Chondrocyte (in vitro differentiated cells): ENCODE measurements at places on chromosomes 2 and 18. TPM values are rescaled to one million over a fixed set of nuclear protein-coding genes. Genes with fewer than 3 reads are reported as not detected.
A peak's percentile ranks its signal among the peaks of the same experiment; 100 is the strongest.

GRCh38 chr2:98389251-98389605, 43.0 kb downstream of the CNGA3 start:
- no peak for DNase-seq

- no peak for DNase-seq
Measured at GRCh38 chr18:24333084-24333483, 64.5 kb downstream of the OSBPL1A start.

DNA sequence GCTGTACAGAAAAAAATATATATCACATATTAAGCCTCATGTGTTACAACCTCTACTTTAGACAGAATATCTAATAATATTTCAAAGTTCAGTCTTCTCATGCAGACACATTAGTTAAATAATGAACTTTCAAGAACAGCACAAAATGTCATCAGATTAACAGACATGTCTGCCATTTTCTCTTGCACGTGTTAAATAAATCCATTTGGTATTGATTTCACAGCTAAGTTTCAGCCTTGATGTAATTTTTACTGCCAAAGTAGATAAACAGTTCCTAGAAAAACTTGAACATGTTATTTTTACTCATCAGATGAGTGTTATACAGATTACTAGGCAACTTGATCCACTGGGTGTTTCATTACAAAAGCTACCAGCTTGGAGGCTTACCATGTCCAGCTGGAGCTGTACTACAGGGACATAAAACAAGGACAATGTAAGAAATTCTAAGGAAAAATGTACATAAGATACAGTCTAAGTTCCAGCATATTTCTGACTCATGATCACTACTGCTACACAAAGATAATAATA, 290.7 kb upstream of the DDX18 start:
- no peak for DNase-seq

GRCh38 chr2:170340693-170341068, 162.7 kb downstream of the MYO3B start:
- DNase-seq = no peak

GRCh38 chr2:134462275-134462674, 208.4 kb downstream of the MGAT5 start:
- no peak for DNase-seq

DNA sequence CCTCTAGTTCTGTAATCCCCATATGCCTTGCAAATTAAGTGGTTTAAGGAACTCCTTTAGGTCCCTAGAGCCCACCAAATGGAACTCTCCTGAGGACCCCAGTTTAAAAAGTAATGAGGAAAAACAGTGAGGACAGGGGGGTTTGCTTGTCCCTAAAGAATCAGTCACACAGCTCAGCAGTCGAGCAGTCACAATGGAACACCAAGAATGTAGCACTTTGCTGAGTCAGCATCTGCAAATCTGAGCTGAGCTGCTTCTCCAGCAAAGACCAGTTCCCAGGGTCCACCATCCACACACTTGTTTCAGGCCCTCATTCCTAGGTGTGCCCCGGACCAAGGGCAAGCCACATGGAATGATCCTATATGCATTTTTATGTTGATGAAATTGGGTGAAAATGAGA, 46.2 kb upstream of the NEDD4L start:
- DNase-seq = no peak

DNA sequence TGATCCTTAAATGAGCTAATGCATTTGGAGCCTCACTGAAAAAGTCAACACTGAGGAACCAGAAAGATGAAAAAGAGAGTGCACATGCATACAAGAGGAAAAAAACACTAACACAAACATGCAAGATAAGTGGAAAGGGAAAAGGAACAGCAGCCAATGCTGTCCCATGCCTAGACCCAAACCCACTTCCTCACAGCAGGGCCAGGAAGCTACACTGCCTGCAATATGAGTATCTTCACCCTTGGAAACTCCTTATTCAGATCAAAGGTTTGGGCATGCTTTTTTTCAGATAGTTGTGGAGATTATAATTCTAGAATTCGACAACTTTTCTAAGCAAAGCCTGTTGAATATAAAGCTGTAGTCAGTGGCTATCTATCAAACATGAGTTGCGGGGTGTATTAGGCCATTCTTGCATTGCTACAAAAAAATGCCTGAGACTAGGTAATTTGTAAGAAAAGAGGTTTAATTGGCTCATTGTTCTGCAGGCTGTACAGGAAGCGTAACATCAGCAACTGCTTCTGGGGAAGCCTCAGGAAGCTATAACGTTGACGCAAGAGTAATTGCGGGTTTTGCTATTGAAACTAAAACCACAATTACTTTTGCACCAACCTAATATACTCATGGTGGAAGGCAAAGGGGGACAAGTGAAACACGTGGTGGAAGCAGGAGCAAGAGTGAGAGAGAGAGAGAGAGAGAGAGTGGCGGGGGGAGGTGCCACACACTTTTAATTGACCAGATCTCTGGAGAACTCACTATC, 138.2 kb downstream of the MBD2 start:
- DNase-seq = no peak

GRCh38 chr2:46041434-46041833, 255.8 kb upstream of the EPAS1 start:
- no peak for DNase-seq

DNA sequence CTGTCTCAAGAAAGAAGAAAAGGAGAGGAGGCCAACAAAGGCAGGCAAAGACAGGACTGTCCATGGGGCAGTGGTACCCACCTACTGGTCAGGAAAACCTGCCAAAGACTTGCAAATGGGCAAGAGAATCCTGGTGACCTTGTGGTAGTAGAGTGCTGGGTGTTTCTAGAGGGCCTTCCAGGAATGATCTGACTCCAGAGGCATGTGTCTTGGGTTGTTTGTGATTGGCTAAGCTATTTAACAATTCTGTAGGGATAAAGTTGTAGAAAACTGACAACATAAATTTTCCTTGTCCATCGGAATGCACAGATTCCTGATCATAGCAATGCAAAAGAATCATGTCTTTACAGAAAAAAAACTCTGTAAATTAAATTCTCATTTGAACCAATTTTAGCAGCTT, 68.5 kb upstream of the ZNF532 start:
- no peak for DNase-seq

GRCh38 chr2:119772128-119772527, 12.4 kb downstream of the PTPN4 start:
- no peak for DNase-seq

DNA sequence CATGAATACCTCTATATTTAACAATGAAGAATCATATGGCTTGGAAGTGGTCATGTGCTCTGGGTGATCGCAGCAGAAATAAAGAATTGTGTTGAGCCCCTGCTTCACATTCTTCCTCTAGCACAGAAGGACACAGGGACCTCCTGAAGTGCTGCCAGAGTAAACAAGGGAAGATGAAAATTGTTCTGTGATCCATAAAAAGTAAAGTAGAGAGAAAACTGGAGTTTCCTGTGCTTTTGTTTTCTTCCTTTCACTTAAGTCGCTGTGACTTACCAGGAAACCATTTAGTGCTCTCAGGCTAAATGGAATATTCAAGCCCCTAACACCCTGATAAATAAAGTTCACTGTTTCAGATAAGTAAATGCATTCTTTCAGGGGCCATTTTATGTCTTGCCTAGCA, 1173.6 kb upstream of the CHAC2 start:
- no peak for DNase-seq

- no peak for DNase-seq
Measured at GRCh38 chr2:173571021-173571821, 216.5 kb downstream of the CDCA7 start.

DNA sequence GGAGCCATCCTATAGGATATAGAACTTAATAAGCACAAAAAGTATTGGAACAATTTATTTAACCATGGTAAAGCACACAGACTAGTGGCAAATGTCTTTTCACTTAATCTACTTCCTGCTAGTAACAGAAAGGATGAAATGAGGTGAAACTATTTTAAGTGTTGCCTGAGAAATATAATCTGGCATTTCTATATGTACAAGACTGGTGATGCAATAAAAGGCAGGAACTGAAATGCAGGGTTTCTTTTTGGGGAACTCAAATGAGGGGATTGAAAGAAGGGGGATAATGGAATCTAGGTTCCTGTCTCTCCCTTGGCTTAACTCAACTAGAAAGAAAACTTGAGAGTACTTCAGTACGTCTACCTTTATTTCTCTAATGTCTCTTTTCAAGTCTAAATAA, 122.3 kb downstream of the MEMO1 start:
- no peak for DNase-seq

DNA sequence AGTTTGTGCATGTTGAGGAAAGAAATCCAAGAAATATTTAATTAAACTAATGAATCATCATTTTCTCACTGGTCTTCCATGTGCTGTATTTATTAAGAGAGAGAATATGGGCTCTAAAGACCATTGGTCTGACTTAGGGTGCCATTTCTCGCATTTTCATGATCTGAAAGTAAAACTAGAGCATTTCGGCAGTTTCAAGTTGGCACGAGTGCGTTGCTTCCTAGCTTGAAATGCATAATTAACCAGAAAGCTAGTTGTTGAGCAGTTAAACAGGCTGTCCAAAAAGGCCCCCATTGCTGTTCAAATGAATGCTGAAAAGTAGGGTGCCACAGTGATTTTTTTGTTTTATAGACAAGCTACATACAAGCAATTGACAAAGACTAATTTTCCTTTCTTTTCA, 47.4 kb downstream of the SLC8A1 start:
- no peak for DNase-seq

- no peak for DNase-seq
Measured at GRCh38 chr2:106197878-106198277, 3.8 kb upstream of the UXS1 start.

DNA sequence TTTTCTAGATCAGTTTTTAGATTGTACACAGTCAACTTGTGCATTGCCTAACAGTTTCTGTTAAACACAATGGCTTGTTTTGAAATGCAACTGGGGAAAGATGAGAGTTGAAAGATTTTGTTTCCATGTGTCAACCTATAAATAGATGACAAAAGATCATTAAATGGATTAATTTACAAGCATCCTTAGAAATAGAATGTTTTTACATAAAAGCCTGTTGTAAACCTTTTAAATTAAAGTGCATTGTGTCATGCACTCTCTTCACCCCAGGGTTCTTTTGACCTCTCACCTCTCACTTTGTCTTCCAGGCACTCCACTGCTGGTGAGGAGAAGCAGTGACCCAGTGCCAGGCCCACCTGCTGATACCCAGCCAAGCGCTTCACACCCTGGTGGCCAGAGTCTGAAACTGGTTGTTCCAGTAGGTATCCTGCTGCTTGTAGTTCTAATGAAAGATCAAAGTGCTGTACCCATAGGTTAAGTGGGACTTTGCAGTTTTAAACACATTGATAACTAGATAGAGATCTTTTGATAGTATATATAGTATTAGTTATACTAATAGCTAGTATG, 502.1 kb downstream of the PARD3B start:
- no peak for DNase-seq

GRCh38 chr18:76274468-76275289, 220.4 kb downstream of the ZNF516 start:
- DNase-seq = no peak

GRCh38 chr18:3595369-3596273, 145.6 kb downstream of the TGIF1 start:
- DNase-seq = no peak

- peak; percentile 40 for DNase-seq
Measured at GRCh38 chr18:12296457-12296856, 11.6 kb upstream of the TUBB6 start.

DNA sequence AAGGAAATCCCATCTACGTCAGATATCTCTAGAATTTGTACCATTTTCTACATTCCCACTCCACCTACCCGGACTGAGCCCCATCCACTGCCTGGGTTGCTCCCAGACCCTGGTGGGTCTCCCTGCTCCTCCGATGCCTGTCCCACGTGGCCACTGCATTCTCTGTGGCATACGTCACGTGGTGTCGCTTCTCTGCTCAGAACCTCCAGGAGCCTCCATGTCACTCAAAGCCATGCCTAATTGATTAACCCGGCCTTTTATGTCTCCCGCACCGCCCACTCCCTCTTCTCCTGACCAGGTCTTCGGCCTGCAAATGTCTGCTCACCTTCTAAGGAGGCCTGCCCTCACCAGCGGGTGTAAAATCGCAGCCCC, 176.6 kb downstream of the HDAC4 start:
- DNase-seq = peak; percentile 72

- DNase-seq = no peak
Measured at GRCh38 chr2:128403814-128404708, 85.4 kb upstream of the HS6ST1 start.

The TTC27 gene
- total RNA-seq = 13.5 to 17.8 TPM (median 13.5 TPM) in 3 replicates

The CIDEA gene
- not detected in 3 replicates for total RNA-seq

The DSEL gene
- total RNA-seq = 49.3 to 86.6 TPM (median 49.8 TPM) in 3 replicates

The HOXD4 gene
- not detected in 3 replicates for total RNA-seq

The CYTIP gene
- 0.27 to 0.85 TPM in 2 of 3 replicates, not detected in the other for total RNA-seq

The BCL11A gene
- 11.1 to 15.4 TPM (median 13.4 TPM) in 3 replicates for total RNA-seq

The BOK gene
- total RNA-seq = 28.5 to 46.8 TPM (median 44.6 TPM) in 3 replicates

The FLACC1 gene
- total RNA-seq = 1.4 to 2.1 TPM (median 1.5 TPM) in 3 replicates

The SERPINB2 gene
- total RNA-seq = not detected in 3 replicates

The PRSS56 gene
- total RNA-seq = not detected in 3 replicates

The EHD3 gene
- 22.3 to 29.9 TPM (median 24.0 TPM) in 3 replicates for total RNA-seq

The MRO gene
- not detected in 3 replicates for total RNA-seq

The SH3RF3 gene
- total RNA-seq = 58.8 to 66.2 TPM (median 59.5 TPM) in 3 replicates

The ICOS gene
- not detected in 3 replicates for total RNA-seq

The PLEKHM3 gene
- 8.7 to 12.9 TPM (median 9.1 TPM) in 3 replicates for total RNA-seq

The DNAJC5G gene
- total RNA-seq = not detected in 3 replicates

The BOLL gene
- total RNA-seq = not detected in 3 replicates
